Occipital lobe (tissue), 3 donors: ENCODE measurements at places on chromosomes 5 and 9.
A peak's percentile ranks its signal among the peaks of the same experiment; 100 is the strongest.

DNA sequence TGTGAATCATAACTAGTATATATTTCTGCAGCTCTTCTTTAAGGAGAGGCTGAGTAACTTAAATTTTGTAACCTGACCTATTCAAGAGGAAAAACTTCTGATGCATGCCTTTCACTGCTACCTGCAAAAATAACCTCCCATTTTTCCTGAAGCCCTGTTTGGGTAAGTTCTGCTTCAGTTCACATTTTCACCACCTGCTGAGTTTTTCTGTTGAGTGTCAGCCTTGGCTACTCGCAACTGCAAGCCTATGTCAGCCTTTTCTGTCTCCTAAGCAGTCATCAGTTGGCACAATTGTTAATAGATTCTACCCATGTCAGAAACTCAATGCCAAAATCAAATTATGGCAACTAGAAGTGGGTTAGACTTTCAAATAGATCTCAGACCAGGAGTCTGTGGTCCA lies 8.2 kb upstream of the TNFAIP8 start:
- no peak for DNase-seq

- DNase-seq: no peak
Measured at GRCh38 chr9:37353791-37354190, 68.7 kb upstream of the GRHPR start.

DNA sequence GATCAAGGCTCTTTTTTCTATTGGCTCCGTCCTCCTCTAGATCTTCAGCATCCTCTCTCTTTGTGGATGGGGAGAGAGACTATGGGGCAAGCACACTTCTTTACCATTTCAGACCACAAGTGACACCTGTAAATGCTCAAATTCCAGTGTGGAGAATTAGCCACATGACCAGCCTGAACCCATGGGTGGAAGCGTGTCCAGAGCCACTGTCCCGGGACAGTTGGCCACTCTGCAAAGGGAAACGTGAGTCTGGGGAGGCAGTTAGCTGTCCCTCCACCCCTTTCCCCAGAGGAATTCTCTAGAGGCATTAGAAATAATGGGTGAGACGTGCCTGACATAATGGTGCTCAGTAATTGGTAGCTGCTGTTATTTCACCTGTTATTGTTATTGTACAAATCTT lies 40.9 kb downstream of the AMBP start:
- DNase-seq: no peak

DNA sequence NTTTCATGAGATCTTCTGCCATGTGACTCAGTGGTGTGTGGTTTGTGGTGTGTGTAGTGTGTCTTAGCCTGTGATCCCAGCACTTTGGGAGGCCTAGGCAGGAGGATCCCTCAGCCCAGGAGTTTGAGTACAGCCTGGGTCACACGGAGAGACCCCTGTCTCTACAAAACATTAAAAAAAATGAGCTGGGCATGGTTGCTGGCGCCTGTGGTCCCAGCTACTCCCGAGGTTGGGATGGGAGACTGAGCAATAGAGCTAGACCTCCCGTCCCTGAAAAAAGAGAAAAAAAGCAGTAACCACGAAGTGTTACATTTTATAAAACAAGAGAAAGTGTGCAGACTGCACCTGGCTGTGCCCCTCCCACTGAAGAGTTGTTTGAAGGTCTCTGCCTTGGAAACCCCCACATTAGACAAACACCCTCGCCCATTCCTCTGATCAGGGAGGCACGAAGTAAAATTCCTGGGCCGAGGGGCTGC lies 21.2 kb upstream of the RNU6ATAC start:
- no peak for DNase-seq

DNA sequence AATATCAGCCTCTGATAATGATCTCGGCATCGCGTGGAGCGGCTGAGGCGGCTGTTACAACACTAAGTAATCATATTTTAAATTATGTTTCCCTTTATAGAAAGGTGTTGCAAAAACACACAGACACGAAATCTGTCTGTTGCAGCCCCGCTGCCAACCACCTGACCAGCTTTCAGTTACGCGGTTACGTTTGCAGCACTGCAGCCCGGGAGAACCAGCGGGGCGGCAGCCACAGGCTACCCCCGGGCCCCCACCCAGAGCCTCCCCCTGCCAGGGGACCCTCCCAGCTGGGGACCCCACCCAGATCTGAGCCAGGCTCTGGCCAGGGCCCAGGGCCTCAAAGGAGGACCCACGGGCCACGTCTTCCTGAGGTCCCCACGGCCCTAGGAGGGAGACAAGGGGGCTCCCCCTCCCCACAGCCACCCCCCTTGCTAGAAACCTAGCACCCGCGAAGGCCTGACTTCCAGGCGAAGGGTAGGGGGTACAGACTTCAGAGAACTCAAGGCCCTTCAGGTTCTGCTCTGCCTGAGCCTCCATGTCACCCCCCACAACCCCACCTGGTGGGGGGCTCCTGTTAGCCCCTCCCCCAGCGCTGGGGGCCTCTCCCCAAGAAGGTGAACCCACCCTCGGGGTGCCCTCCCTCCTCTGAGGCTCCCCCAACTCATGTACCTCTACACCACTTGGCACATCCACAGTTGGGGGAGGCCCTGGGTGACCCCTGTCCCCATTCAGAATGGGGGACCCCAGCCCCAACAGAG lies 6.0 kb downstream of the NACC2 start:
- no peak for DNase-seq

DNA sequence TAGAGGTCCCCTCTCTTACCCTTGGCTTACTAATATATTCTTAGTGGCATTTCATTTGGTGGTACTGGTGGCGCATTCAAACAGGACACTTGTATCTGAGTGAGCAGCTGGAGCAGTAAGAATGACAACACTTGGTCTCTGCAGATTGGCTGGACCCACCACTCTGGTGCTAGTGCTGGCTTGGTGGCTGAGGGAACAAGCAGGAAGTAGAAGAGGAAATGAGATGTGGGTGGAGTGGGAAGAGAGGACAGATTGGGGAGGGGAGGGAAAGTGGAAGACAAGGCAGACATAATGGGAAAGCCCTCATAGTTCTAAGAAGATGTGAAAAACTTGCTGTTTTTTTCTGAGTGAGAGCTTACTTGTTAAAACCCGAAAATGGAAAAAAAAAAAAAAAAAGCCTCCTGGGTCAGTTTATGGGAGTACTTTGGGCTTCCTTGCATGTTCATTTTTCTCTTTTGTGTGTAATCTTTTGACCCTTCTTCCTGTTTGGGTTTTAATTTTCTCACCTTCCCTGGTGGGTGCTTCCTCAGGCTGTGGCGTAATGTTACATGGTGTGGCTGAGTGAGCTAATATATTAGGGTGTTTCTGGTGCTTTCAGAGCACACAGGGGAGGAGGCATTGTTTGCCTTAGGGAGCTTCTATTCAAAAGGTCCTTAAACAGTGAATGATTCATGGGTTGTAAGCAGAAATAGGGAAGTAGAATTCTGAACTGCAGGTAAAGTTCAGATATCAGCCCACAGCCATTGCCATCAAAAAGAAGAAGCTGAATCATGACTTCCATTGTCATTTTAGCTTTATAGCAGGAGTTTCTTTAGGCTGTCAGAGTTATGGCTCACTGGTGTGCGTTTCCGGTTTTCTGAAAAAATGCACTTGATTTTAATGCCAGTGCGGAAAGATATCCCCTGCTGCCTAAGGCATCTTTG lies 52.3 kb downstream of the TLE4 start:
- no peak for DNase-seq

DNA sequence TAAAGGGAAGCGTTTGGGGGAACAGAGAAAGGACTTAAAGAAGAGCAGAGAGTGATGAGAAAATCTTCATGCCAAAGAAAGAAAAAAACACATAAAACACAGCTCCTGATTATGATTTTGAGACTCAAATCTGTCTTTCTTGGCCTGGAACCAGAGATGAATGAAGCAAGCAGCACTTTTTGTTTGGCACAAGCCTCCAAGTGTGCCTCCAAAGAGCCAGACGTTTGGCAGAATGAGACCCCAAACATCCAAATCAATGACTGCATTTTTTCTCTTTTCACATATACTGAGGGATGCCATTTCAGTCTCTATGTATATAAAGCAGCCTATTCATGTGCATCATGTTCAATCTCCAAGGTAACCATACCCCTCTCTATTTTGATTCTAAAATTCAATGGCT lies 424.2 kb downstream of the TUSC1 start:
- DNase-seq: no peak

GRCh38 chr5:9604416-9604815 lies 25.7 kb downstream of the TAS2R1 start:
- DNase-seq: no peak

GRCh38 chr9:36858805-36859375 lies 175.2 kb downstream of the PAX5 start:
- DNase-seq: no peak

- DNase-seq: peak; percentile 30
Measured at GRCh38 chr9:6805532-6805931, 47.8 kb downstream of the KDM4C start.

DNA sequence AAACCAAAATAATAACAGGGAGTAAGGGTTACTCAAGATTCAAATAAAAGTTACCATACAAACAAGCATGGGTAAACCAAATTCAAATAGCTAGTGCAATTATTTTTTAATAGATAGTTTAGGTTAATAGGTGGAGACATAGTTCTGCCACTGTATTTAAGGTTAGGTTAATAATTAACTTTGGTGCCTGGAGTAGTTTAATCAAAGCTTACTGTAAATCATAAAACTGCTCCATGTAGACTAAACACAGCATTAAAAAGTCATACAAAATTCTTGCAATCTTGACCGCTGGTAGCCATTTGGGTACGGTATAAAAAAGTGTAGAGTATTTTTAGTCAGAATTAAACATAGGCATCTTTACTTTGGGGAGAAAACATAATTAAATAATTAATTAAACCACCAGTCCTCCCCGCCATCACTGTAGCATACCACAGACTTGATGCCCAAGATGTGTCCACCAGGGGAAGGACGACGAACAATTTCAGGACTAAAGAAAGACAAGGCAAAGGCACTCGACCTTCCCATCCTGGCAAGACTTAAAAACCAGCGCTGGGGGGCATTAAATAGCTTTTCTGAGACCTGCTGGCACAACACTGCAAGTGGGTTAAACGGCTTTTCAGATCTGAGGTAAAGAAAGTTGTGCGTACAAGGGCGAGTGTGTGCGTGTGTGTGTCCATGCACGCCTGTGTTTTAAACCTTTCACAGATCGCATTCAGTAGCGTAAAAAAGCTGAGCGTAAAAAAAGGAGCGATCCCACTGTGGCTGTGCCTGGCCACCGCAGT lies 2.9 kb downstream of the SEMA6A start:
- DNase-seq: no peak

GRCh38 chr5:91137647-91138046 lies 245.5 kb downstream of the ARRDC3 start:
- no peak for DNase-seq

DNA sequence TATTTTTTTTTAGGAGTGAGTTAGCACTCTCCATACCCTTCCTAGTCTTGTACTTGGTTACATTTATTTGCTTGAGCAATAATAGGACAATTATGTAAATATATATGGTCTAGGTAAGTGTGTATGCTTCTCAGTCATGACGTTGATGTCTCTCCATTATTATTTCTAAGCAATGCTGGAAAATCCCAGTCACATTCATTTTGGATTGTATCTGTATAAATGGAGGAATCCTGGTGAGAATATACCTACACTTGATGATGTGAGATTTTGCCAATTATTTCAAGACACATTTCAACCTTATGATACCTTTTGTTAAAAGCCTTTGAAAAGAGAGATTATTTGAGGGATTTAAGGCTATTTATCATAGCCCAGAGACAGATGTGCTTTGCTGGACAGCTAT lies 2244.5 kb upstream of the WWC1 start:
- DNase-seq: no peak

- DNase-seq: no peak
Measured at GRCh38 chr9:133888809-133889491, 103.2 kb downstream of the VAV2 start.

DNA sequence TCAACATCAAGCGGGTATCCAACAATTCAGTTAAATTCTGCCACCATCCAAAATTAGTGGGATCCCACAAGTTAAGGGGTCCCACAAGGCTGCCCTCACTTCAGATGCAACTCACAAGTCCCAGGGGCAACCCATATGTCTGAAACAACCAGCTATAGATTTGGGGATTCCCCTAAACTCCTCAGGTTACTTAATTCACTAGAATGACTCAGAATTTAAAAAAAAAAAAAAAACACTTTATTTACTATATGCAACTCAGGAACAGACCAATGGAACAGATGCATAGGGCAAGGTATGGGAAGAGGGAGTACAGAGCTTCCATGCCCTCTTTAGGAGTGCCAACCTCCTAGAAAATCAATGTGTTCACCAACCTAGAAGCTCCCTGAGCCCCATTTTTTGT lies 15.1 kb downstream of the AUH start:
- no peak for DNase-seq

DNA sequence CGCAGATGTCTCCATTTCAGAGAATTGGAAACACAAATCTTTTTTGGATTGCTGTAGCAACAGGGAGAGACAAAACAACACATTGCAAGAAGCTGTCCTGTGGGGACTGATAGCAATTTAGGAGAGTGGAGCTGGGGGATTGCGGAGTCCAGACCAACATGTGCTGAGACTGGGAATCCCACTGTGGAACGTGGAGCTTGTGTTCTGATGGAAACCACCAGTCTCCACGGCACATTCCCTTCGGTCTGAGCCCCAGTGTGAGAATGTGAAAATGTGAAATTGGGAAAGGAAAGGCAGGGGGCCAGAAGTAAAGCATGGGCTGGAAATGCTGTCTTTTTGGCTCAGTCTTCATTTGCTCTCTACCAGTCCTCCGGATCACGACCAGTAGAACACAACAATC lies 348.8 kb upstream of the TNC start:
- no peak for DNase-seq

- no peak for DNase-seq
Measured at GRCh38 chr5:129097498-129098296, 3.1 kb downstream of the ISOC1 start.

DNA sequence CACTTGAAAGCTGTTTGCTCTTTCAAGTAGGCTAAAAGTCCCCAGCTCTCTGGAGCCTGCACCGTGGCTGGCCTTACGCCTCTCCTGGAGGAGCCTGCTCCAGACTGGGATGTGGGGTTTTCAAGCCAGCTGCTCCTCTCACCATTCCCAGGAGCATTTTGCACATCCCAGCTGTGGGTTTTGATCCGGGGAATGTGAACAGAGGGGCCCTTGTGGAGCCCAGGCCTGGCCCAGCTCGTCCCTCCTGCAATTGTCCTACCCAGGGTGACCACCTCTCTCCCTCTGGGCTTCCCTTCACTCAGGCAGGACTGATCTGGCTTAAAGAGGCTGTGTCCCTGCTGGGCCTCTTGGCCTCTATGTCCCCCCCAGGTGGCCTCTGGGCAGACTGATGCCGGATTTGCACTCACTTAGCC lies 32.5 kb upstream of the TIFAB start:
- no peak for DNase-seq

GRCh38 chr5:88398316-88398715 lies 129.7 kb upstream of the TMEM161B start:
- DNase-seq: no peak

DNA sequence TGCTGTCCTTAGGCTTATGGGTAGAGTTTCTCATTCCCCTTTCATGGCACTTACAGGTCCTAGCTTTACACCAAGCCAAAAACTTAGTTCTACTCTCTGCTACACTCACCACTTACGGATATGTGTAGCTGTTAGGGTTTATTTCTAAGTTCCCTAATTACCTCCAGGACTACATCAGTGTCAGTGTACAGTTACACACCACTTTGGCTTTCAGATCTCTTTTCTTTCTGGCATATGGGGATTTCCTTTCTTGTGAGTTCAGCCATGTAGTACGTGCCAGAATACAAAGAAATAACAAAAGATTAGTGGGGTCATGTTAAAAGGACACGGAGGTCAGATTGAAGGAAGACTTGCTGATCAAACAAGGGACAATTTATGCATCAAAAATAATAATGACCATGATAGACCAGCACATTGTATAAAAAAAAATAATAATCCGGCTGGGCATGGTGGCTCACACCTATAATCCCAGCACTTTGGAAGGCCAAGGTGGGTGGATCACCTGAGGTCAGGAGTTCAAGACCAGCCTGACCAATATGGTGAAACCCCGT lies 41.8 kb downstream of the LYRM7 start:
- DNase-seq: no peak

GRCh38 chr5:67612961-67613360 lies 416.4 kb upstream of the CD180 start:
- DNase-seq: no peak
